Skin of body (tissue), 3 donors: ENCODE measurements at places on chromosomes 11 and 22. TPM values are rescaled to one million over a fixed set of nuclear protein-coding genes. Genes with fewer than 3 reads are reported as not detected.

DNA sequence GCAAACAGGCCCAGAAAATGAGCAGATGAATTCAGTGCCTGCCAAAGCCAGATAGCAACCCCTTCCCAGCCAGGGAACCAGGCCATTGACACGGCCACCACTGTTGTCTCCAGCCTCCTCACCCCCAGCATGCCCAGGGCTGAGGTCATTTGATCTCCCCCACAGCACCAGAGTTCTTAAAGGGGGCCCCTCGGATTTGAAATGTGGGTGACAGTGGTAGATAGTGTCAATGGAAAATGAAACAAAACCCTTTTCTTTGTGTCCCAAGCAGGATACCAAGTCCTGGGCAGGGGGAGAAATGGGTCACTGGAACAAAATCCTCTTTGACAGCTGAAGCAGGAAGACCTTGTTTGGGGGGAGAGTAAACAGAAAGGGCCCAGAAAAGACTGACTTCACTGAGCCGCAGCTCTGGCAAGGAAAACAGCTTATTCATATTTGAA lies 14.3 kb upstream of the ACCSL start:
- no peak for DNase-seq

The C22orf42 gene
- not detected for total RNA-seq

DNA sequence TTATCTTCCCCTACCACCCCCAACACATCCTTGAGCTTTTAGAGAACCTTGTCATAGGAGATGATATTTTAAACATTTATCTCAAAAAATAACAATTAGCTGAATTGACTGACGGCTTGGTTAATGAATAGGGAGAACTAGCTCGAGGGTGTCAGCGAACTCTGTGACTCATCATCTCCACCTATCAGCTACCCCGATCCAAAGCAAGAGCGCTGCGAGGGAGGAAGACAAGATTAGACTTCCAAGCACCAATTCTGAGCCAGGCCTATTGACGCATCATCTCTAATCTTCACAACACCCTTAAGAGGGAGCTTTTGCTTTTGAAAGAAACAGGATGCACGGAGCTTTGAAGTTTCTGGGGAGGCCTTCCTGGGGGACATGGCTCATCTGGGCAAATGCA lies 51.0 kb upstream of the GALNT18 start:
- DNase-seq = no peak

- DNase-seq = no peak
These were observed 21.3 kb downstream of the OR4D9 start for GRCh38 chr11:59532620-59533019.

The SLN gene
- 215 TPM for total RNA-seq

The CLDN5 gene
- 47.5 TPM for total RNA-seq

GRCh38 chr11:102837646-102838045 lies 5.8 kb downstream of the MMP3 start:
- DNase-seq = no peak
